Spinal cord (tissue), 10 donors: ENCODE measurements at places on chromosomes 1 and 21.
A peak's percentile ranks its signal among the peaks of the same experiment; 100 is the strongest.

- H3K27ac ChIP-seq, result no peak overlapping the region
- H3K36me3 ChIP-seq, result no peaks in the 10 kb centered on the region
Observed at GRCh38 chr1:244076740-244077139, 25.7 kb downstream of the ZBTB18 start.

DNA sequence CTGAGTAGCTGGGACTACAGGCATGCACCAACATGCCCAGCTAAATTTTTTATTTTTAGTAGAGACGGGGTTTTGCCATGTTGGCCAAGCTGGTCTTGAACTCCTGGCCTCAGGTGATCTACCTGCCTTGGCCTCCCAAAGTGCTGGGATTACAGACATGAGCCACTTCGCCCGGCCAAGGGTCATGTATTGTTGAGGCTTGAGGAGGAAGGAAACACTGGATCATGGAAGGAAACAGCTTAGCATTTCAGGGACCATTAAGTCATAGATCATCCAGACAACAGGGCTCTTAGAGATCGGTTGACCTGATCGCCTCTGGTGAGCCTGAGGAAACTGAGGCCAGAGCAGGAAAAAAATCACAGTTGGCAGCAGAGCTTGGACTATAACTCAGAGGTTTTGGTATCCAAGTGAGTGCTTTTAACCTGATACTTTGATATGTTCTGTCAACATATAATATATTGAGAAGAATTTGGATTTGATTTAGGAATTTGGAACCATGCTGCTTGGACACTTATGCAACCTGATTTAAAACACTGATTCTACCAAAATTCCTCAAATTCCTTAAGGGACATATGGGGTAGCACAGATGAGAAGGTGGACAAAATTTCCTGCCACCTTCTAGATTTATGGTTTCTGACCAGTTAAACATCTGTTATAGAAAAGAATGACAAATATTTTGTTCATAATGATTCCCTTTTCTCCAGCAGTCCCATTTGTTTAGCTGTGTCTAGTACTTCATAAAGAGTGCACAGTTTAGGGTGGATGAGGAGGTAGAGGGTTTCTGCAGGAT, 13.1 kb upstream of the BMP8A start:
- H3K27me3 ChIP-seq, result no peaks in the 10 kb centered on the region
- no peak overlapping the region for H3K4me3 ChIP-seq
- no peaks in the 10 kb centered on the region for H3K4me1 ChIP-seq
- peaks cover 24% of the 10 kb centered on the region for H3K36me3 ChIP-seq
- DNase-seq, result no peak

GRCh38 chr1:25564777-25565574, 21.6 kb downstream of the LDLRAP1 start:
- H3K4me1 ChIP-seq, result peaks cover 87% of the 10 kb centered on the region
- H3K4me3 ChIP-seq, result no peak overlapping the region
- no peak for DNase-seq
- H3K36me3 ChIP-seq, result peaks cover 25% of the 10 kb centered on the region
- H3K27ac ChIP-seq, result peak overlapping the region; percentile 69

GRCh38 chr1:217191441-217191840, 439.4 kb downstream of the GPATCH2 start:
- no peak for DNase-seq
- H3K4me3 ChIP-seq, result no peak overlapping the region
- H3K36me3 ChIP-seq, result no peaks in the 10 kb centered on the region

DNA sequence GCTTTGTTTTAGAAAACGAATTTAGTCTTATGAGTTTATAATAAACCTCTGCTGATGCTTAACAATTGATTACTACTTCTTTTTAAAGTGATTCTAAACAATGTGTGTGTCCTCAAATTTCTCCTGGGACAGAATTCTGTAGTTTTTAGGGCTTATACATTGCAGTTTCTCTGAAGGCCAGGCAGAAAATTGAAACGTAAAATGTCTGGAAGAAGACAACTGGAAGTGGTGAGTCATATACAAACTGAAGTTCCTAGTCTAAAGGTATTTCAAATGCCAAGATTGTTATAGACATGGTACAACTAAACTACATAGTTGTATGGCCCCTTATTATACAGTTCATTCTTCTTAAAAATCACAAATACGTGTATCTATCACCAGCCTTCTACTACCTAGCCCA, 30.5 kb upstream of the RC3H1 start:
- H3K27ac ChIP-seq, result no peak overlapping the region
- DNase-seq, result no peak
- no peaks in the 10 kb centered on the region for H3K4me1 ChIP-seq
- H3K4me3 ChIP-seq, result no peak overlapping the region
- no peaks in the 10 kb centered on the region for H3K27me3 ChIP-seq

GRCh38 chr1:34928066-34928696, 1.3 kb downstream of the DLGAP3 start:
- H3K27me3 ChIP-seq, result peaks cover 21% of the 10 kb centered on the region
- peaks cover 33% of the 10 kb centered on the region for H3K4me1 ChIP-seq
- H3K36me3 ChIP-seq, result no peaks in the 10 kb centered on the region
- H3K4me3 ChIP-seq, result peak overlapping the region; percentile 41
- no peak overlapping the region for H3K27ac ChIP-seq
- DNase-seq, result no peak

GRCh38 chr1:12640237-12640957, 3.5 kb upstream of the AADACL4 start:
- no peak overlapping the region for H3K27ac ChIP-seq
- no peaks in the 10 kb centered on the region for H3K36me3 ChIP-seq
- DNase-seq, result no peak
- no peaks in the 10 kb centered on the region for H3K4me1 ChIP-seq

- no peak overlapping the region for H3K4me3 ChIP-seq
- DNase-seq, result no peak
- H3K27me3 ChIP-seq, result no peaks in the 10 kb centered on the region
- peaks cover 20% of the 10 kb centered on the region for H3K36me3 ChIP-seq
- peaks cover 21% of the 10 kb centered on the region for H3K4me1 ChIP-seq
Observed at GRCh38 chr21:45857761-45858160, 123.8 kb upstream of the COL6A1 start.

DNA sequence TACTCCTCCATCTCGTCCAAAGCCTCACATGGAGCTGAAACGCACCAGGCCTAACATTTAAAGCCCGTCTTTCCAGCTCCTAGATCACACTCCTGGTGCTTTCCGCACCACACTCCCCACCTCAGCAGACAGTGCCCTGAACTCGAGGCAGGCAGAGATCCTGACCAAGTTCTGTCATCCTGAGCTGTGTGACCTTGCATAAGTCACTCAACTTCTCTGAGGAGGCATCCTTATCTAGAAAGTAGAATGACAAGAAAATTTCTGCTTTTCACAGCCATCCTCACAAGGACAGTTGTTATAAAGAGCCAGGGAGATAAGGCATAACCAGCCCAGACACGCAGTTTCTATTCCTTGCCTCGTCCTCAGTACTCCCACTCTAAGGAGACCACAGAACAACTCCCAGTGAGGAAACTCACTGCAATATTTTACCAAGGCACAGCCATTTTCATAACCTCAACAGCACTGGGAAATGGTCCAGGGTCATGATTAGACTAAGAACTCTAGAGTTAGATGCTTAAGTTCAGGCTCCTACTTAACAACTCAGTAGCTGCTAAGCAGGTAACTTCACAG, 3.1 kb downstream of the LRP8 start:
- H3K27me3 ChIP-seq, result no peaks in the 10 kb centered on the region
- no peak overlapping the region for H3K27ac ChIP-seq
- no peak for DNase-seq
- no peak overlapping the region for H3K4me3 ChIP-seq
- peaks cover 44% of the 10 kb centered on the region for H3K36me3 ChIP-seq

DNA sequence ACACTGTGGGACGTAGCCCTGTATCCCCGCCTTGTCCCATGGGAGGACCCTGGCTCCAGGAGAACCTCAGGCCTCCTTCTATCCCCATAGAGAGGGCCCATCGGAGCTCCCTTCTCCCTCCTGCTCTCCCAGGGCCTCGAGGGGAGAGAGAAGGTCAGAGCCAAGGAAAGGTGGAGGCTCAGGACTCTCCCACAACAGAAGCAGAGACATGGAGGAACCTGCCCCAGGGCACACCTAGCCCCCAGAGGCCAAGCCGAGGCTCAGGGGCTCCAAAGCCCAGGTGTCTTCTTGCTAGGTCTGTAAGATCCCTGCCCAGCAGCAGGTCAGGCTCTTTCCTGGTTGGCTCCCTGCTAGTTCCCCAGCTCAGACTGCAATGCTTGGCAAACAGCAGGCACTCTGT, 34.4 kb upstream of the ARF1 start:
- H3K27ac ChIP-seq, result no peak overlapping the region
- H3K27me3 ChIP-seq, result no peaks in the 10 kb centered on the region
- no peaks in the 10 kb centered on the region for H3K36me3 ChIP-seq
- DNase-seq, result no peak
- H3K4me1 ChIP-seq, result no peaks in the 10 kb centered on the region

- peaks cover 2% of the 10 kb centered on the region for H3K27me3 ChIP-seq
- peaks cover 24% of the 10 kb centered on the region for H3K4me1 ChIP-seq
- H3K4me3 ChIP-seq, result no peak overlapping the region
- H3K27ac ChIP-seq, result no peak overlapping the region
- DNase-seq, result no peak
Observed at GRCh38 chr1:47582891-47583608, 145.2 kb downstream of the FOXD2 start.

DNA sequence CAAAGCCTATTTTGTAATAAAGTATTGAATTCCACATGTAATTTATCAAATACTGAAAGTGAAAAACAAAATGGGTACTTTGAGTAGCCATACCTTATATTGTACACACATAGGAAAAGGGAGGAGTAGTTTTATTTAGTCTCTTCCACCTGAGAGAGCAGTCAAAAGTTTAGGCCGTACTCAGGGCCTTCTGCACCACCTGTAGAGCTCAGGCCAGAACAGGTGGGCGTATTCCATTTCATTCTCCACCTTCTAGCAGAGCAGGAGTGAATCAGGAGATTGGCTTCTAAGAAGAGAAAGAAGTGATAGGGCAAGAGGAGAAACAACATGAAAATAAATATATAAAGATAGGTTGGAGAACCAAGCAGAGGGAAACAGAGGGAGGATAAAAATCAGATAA, 44.0 kb downstream of the TRAF5 start:
- no peak overlapping the region for H3K4me3 ChIP-seq
- no peak for DNase-seq
- H3K27ac ChIP-seq, result no peak overlapping the region
- no peaks in the 10 kb centered on the region for H3K4me1 ChIP-seq
- H3K36me3 ChIP-seq, result no peaks in the 10 kb centered on the region
- no peaks in the 10 kb centered on the region for H3K27me3 ChIP-seq

GRCh38 chr1:192151176-192151575, 7.1 kb upstream of the RGS18 start:
- no peak for DNase-seq
- H3K27me3 ChIP-seq, result no peaks in the 10 kb centered on the region
- H3K4me3 ChIP-seq, result no peak overlapping the region
- no peaks in the 10 kb centered on the region for H3K36me3 ChIP-seq
- H3K27ac ChIP-seq, result no peak overlapping the region

- no peaks in the 10 kb centered on the region for H3K36me3 ChIP-seq
- no peak overlapping the region for H3K4me3 ChIP-seq
- no peaks in the 10 kb centered on the region for H3K27me3 ChIP-seq
- no peak for DNase-seq
- H3K27ac ChIP-seq, result no peak overlapping the region
Observed at GRCh38 chr1:115324649-115325420, 13.2 kb downstream of the NGF start.

GRCh38 chr1:54239035-54239383, 39.0 kb downstream of the MRPL37 start:
- peaks cover 12% of the 10 kb centered on the region for H3K4me1 ChIP-seq
- H3K36me3 ChIP-seq, result peaks cover 45% of the 10 kb centered on the region
- no peak for DNase-seq
- no peaks in the 10 kb centered on the region for H3K27me3 ChIP-seq
- no peak overlapping the region for H3K4me3 ChIP-seq
- no peak overlapping the region for H3K27ac ChIP-seq

GRCh38 chr1:151981178-151981525, 12.5 kb downstream of the S100A10 start:
- H3K27me3 ChIP-seq, result no peaks in the 10 kb centered on the region
- H3K4me1 ChIP-seq, result no peaks in the 10 kb centered on the region
- no peak overlapping the region for H3K4me3 ChIP-seq
- no peaks in the 10 kb centered on the region for H3K36me3 ChIP-seq

DNA sequence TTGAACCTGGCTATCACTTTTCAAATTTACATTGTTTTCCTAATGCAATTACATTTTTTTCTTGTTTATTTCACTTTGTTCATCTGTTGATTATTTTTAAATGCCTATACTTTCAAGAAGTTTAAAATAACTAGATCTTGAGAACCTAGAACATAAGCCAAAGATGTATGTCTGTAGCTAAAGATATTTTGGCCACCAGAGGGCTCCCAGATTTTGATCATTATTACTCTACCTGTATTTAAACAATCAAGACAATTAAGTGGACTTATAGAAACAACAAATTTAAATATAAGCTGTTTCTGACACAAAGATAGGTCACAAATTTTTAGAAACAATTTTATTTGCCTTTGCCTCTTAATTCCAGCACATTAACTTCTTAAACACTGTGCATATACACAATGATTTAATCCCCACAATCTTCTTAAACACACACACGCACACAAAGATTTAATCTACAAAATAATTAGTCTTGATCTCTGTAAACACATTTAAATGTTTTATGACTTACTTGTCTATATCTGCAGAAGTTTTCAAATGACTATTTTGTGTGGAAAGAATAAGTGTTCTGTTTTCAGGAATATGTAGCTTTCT, 380.0 kb downstream of the DSCAM start:
- no peaks in the 10 kb centered on the region for H3K36me3 ChIP-seq
- no peaks in the 10 kb centered on the region for H3K27me3 ChIP-seq
- H3K27ac ChIP-seq, result no peak overlapping the region
- peak; percentile 85 for DNase-seq

DNA sequence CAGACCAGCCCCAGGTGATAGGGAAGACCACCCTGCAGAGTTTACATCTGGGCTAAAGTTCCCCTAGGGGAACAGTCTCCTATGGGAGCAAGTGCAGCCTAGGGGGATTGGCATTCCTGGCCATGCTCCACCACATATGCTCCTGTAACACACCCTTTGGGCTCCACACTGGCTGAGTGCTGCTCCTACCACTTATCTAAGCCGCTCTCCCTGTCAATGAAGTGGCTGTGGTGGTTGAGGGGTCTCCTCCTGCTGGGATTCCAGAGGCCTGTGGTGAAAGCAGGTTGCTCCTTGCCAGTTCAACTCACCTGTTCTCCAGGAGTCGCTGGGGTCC, 51.1 kb downstream of the COL24A1 start:
- DNase-seq, result no peak
- H3K4me1 ChIP-seq, result no peaks in the 10 kb centered on the region
- no peak overlapping the region for H3K4me3 ChIP-seq

GRCh38 chr1:25821630-25822091, 1.9 kb downstream of the MTFR1L start:
- no peak for DNase-seq
- no peaks in the 10 kb centered on the region for H3K27me3 ChIP-seq
- H3K4me3 ChIP-seq, result peak overlapping the region; percentile 97
- H3K27ac ChIP-seq, result no peak overlapping the region
- H3K4me1 ChIP-seq, result peaks cover 31% of the 10 kb centered on the region

GRCh38 chr1:247453245-247453644, 4.7 kb downstream of the OR2B11 start:
- no peaks in the 10 kb centered on the region for H3K4me1 ChIP-seq
- H3K36me3 ChIP-seq, result no peaks in the 10 kb centered on the region
- DNase-seq, result no peak
- no peak overlapping the region for H3K27ac ChIP-seq
- H3K27me3 ChIP-seq, result no peaks in the 10 kb centered on the region
- no peak overlapping the region for H3K4me3 ChIP-seq
